Esophagus mucosa (tissue), 1 donor: ENCODE measurements at places on chromosomes 12 and 14. TPM values are rescaled to one million over a fixed set of nuclear protein-coding genes. Genes with fewer than 3 reads are reported as not detected.

The ALKBH2 gene
- 14.2 TPM for total RNA-seq

The SLCO1B3 gene
- 1.2 TPM for total RNA-seq

DNA sequence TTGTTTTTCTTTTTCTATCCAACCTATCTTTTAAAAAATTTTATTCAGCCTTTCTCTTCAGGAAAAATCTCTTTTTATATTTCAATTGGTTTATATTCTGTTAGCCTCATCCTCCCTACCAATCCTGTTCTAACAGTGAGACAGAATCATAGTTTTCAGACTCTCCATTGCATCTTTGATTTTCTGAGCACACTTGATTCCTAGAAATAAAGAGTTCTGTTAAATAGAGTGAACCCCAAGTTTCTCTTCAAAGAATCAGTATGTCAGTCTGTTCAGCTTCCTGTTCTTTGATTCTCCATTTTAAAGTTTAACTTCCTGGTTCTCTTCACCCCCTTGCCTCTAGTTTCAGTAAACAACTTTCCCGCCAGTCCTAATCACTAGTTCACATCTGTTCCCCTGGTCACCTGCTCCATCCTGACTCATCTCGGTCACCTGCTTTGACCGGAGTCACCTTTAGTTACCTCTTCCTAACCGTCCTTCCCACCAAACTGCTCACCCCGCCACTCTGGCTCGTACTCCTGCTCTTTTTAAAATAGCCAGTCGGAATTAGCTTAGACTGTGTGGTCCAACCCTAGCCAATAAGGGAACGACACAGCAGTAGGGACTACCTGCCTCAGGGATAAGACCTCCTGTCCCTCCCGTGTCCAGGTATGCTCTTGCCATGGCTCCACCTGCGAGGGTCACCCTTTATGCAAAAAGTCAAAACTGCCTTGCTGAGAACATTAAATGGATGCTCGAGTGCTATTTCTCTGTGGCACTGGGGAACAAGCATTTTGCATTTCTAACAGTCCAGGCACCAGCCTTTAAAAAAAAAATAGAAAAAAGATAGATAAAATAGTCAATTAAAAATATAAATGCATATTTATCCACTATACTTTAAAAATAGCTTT is 48.4 kb downstream of the DDX51 start:
- ATAC-seq, result no peak

DNA sequence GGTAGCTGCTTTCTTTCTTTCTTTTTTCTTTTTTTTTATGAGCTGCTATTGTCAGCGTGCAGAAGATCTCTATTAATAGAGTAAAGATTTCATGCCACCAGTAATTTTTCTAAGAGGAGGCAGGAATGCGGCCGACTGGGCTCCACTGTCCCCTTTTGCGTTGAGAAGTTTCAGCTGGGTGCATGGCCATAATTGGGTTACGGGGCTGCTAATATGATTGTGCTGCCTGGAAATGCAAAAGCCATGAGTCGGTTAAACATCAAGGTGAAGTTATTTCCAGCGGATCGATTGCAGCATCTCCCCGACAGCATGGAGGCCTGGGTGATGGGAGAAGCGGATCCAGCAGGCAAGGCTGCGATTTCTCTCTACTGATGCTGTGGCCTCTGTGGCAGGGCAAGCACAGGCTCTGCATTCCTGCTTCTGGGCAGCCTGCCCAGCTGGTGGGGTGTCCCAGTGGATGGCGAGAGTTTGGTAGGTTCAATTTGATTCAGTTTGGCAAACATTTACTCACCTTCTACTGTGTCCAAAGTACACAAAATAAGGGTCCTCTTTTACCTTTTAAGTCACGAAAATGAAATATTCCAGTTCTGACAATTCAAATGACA is 54.4 kb upstream of the PRMT8 start:
- ATAC-seq, result no peak

DNA sequence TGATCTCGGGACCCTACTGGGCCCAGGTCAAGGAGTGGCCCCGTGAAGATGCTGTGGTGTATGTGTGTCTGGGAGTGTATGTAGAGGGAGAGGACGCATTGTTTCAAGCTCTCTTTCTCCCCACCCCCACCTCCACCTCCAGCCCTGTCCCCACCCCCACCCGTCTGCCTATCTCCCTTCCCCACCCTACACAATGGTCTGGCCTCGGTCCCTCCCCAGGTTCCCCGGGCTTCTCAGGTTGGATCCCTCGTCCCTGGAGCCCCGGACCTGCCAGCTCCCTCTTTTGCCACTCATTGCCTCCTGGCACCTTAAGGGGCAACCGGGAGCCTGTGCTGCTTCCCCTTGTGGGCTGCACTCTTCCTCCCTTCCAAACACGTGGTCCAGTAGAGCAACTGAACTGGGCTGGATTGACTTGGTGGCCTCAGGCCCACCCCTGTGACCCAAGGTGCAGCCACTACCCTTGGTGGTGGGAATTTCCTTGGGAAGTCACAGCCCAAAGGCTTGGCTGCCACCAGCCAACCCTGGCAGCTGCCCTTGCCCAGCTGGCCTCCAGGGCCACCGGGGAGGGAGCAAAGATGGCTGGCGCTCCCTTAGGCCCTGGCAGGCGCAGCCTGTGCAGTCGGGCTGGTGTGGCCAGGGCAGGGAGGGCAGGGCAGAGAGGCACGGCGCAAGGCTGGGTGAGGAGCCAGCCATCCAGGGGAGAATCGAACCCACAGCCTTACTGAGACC is 628 bp downstream of the VRTN start:
- peak; percentile 8 for ATAC-seq
